Naive thymus-derived CD8-positive, alpha-beta T cell (primary cell): ENCODE measurements at places on chromosomes 3 and 15.

GRCh38 chr3:46541835-46542234 lies 24.3 kb downstream of the LRRC2 start:
- no peak for DNase-seq

DNA sequence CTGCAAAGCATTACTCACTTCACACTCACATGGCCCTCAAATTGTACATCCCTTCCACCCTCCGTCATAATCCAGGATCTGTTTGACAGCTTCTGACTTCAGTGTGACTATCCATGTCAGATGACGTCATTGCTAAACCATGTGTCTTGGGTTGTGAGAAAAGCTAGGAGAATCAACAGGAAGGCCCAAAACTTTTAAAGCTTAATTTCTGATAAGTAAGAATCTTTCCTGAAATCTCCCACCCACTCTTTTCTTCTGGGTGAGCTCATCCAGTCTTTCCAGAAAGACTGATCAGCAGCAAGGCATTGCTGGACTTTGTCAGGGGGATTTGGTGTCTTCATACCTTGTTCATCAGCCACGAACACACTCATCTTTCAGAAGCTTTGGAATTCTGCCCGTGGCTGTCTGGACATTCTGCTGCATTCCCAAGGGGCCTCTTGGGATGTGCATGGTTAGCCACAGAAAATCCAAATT lies 11.5 kb upstream of the LMCD1 start:
- no peak for DNase-seq

DNA sequence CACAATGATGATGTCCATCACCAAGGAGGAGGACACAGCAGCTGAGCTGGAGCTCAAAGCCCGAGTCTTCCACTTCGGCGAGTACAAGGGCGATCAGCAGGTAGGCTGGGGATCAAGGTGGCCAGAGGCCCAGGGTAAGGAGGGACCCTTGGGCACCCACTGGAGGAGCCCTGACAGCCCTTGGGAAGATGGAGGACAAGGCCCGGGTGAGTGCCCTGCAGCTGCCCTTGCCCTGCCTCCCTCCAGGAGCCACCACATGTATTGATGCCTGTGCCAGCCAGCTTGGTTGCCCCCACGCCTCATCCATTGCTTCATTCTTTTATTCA lies 38.4 kb downstream of the CFAP100 start:
- no peak for DNase-seq

- DNase-seq = no peak
Observed at GRCh38 chr3:111548756-111549155, 6.8 kb downstream of the CD96 start.

GRCh38 chr3:193822492-193823212 lies 229.6 kb downstream of the OPA1 start:
- no peak for DNase-seq

GRCh38 chr3:148464246-148464645 lies 233.5 kb upstream of the AGTR1 start:
- DNase-seq = no peak

DNA sequence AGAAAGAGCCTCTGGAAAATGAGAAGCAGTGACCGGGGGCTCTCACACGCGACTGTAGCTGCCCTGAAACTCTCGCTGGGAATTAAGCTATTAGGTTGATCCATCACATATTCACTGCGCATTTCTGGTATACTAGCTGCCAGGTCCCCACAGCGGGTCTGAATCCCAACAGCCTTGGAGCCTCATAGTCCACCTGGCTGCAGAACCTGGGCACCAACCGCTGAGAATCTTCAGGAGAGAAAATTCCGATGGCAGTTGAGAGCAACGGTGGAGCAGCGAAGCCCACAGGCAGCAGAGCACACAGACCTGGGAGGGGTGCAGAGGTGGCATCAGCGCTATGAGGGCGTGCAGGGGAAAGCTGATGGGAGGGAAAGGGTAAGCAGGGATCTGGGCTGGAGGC lies 75.1 kb downstream of the FAM174B start:
- DNase-seq = no peak

GRCh38 chr3:194685065-194685717 lies 492 bp upstream of the FAM43A start:
- DNase-seq = no peak

DNA sequence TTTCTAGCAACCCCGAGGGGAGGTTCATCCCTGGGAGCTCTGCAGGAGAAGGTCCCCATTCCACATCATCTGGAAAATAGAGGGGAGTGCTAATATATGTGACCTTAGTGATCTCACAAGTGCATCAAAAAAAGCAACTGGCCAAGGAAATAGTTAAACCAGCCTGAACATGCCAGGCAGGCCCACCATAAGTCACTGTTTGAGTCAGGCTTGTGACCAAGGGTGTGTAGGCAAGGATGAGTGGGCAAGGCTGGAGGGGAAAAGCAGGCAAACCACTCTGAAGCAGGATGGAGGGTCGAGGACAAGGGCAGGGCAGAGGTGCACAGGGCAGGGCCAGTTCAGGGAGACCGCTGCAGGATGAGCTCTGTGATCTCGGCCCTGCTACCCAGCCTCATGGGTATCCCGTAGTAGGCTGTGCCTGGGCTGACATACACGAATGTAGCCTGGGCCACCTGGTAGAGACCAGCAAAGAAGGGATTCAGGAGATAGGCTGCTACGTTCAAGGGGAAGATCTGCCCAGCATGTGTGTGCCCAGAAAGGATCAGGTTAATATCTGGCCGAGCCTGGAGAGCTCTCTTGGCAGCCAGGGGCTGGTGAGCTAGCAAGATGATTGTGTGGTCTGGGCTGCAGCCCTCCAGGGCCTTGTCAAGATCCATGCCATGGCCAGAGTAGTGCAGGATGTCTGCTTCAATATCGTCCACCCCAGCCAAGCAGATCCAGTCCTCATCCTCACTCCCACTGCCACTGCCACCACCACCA lies 4.3 kb downstream of the GLB1 start:
- DNase-seq = no peak

DNA sequence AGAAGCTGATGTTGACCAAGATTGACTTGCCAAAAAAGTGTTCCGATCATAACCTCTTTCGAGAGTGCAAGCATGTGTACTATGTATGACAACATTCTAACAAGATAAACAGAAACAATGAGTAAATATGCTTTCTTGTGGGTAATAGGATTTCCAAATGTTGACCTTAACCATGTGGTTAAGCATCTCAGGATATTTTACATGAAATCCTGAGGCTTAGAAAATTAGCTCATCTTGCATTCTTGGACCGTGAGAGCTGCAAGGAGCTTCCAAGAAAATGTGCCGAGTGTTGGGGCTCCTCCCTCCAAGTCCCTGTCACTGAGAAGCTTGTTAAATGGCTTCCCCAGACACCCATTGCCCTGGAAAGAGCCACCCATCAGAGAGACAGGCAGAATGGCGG lies 50.1 kb downstream of the C3orf20 start:
- DNase-seq = no peak

- no peak for DNase-seq
Observed at GRCh38 chr3:13624671-13625125, 75.8 kb downstream of the FBLN2 start.

DNA sequence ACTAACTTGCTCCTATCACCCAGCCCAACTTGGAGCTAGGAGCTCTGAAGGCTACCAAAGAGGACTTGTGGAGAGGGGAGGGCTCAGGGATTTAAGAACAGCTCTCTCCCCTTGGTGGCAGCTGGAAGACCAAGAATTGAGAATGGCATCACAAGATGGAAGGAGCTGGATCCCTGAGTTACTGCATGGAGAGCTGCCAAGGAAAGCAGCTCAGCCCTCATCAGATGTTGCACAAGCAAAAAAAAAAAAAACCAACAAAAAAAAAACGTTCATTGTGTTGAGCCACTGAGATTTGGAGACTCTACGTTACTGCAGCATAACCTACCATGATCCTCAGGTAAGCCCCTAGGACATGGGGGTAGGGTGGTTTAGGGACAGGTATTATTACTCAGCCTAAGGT lies 41.0 kb downstream of the ITGB5 start:
- no peak for DNase-seq

- DNase-seq = no peak
Observed at GRCh38 chr3:177419904-177420601, 222.8 kb upstream of the TBL1XR1 start.

DNA sequence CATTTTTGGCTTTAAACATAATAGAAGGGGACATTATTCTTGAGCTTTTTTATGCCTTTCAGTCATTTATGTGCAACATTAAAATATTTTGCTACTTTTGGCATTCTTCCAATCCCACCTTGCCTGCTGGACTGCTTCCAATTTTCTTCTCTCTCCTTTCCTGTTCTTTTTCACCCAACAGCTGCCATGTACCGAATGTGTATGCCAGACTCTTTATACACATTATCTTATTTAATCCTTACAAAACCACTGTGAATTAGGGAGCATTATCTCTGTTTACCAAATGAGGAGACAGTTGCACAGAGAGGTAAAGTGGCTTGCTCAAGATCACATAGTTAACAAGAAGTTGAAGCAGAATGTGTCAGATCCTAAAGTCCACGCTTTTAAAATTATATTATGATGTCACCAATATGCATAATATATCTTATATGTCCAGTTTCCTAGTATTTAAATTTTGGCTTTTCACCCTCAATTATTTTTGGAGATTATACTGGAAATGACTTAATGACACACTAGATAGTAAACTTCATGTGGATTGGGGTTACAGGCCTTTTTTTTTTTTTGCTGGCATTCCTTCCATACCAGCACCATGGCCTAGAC lies 231.5 kb downstream of the THRB start:
- no peak for DNase-seq

DNA sequence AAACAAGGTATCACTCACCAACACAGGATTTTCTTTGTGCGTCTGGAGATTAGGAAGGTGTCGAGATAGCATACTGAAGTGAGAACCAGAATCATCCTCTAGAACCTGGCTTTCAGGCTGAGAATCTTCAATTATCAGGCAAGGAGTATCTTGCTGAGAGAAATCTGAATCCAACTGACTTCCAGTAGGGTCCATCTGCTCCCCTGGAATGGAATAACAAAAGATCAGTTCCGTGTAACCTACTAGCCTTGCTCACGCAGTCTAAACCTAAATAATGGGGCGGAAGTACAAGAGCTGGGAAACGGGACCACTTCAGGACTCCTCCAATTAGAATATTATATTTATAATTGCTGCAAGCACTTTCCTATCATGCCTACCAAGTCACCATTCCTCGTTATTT lies 690 bp downstream of the TP53BP1 start:
- DNase-seq = no peak

DNA sequence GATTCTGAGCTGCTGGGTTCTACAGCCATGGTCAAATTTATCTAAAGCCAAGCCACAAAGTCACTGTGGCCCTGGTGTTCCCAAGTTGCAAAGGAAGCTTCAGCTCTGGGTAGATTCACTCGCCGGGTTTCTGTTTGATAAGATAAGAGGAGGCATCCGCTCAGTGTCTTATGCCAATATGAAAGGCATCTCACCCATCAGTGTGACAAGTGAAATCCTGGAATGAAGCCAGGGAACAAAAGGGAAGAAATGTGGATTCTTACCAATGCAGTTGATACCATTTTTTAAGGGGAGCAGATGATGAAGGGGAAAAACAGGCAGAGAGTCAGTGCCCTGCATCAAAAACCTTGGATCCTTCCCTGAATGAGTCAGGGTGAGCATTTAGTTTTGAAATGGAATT lies 2.8 kb upstream of the CPNE4 start:
- DNase-seq = no peak

GRCh38 chr3:58514405-58514804 lies 22.5 kb downstream of the KCTD6 start:
- no peak for DNase-seq

DNA sequence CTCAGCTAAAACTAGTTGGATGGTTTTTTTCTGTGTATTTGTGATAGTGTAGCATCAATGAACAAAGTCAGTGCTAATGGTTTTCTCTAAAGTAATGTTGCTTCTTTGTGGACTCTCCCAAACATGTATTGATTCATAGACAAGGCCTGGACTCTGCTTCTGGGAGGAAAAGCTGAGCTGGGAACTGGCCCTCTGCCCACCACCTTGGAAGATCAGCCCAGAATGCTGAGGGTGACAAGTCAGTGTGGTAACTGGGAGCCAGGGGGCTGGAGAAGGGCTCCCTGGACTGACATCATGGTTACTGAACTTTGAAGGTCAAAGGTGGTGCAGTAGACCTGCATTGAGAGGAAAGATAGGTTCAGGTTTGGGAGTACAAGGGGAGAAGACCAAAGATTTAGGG lies 3.0 kb downstream of the ARHGAP31 start:
- no peak for DNase-seq

DNA sequence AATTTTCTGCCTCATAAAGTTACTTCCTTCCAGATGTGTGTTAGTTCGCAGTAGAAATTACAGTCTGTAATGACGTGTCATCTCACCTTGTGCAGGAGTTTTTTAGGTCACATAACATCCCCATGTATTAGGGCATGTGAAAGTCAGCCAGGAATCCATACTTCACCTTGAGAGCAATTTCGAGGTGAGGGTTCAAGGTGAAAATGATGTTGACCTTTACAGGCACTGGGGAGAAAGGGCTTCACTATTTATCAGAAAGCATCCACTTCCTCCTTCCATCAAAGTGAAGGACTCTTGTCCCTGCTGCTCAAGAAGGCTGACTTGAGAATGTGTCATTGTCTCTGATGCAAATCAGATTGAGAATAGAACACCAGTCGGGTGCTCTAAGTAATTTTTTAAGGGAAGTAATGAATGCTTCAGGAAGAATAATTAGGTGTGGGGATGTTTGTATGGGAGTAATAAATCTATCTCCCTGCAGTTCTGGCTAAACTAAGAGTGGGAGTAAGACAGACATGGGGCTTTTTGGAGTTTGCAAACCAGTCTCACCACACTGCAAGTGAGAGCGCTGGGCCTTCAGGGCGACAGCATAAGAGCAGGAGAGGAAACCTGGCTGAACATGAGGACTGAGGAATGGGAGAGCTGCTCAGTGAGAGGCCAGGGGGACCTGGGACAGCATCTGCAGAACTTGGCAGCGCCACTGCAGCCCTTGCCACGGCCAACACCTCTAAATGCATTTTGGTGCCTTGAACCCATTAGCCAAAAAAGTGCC lies 85.9 kb upstream of the IL12A start:
- no peak for DNase-seq

DNA sequence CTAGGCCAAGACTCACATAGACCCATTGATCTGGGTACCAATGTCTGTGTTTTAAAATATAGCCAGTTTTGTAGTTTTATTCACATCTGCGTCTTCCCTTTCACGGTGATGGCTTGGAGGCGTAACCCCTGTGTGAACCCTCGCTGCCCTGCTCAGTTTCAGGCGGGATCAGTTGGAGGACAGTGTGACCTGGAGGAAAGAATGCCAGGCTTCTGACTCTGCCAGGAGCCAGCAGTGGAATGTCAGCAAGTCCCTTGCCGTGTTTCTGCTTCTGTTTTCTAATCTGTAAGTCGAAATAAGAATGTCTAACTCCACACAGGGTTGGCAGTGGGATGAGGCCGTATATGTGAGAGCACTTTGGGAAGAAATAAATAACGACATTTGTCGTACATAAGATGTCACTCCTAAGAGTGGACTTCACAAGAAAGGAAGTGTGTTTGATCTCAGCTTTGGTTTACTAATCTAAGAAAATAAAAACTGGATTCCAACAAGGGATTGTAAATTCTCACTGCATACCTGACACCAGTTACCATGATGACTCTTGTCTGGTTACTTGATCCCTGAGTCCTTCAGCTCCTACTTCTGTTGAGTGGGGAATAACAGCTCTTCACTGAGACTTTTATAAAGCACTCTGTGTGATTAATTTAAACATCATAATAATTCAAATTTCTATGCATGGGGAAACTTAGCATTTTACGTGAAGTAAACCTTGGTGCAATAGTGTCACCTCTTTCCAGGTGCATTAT lies 6.3 kb upstream of the CA12 start:
- no peak for DNase-seq
